ENCODE measurements at places on chromosomes 2 and 18. TPM values are rescaled to one million over a fixed set of nuclear protein-coding genes. Genes with fewer than 3 reads are reported as not detected.

DNA sequence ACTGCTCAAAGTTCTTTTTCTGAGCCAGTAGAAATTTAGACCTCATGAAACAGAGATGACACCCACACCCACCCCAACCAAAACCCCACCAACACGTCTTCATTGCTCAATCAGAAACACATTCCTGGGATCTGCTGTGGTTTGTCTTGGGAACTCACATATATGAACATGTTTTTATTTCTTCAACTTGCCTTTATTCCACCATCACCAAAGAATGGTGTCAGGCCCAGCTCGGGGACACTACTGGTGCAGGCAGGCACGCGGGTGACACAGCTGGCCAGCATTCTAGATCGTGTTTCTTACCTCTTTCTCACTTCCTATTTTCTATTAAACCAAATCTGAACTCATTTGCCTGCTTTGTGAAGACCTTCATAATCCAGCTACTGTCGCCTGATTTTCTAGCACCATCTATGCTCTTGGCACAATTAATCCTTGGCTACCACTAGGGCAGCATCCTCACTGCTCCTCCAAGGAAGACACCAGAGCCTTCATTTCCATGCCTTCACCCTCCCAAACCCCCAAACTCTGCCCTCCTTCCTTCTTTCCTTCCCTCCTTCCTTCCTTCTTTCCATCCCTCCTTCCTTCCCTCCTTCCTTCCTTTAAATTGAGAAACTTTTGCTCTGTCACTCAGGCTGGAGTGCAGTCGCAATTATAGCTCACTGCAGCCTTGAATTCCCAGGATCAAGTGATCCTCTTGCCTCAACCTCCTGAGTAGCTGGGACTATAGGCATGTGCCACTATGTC, 157.1 kb downstream of the BCL2 start:
- peaks cover 76% of the 10 kb centered on the region for H3K4me1 ChIP-seq
- peak; percentile 51 for DNase-seq
- H3K27me3 ChIP-seq: no peaks in the 10 kb centered on the region
- H3K36me3 ChIP-seq: peaks cover 38% of the 10 kb centered on the region
- peak overlapping the region; percentile 73 for H3K4me3 ChIP-seq
- H3K27ac ChIP-seq: peak overlapping the region; percentile 95

- no peak for DNase-seq
- no peaks in the 10 kb centered on the region for H3K36me3 ChIP-seq
- no peak overlapping the region for H3K27ac ChIP-seq
- H3K27me3 ChIP-seq: no peaks in the 10 kb centered on the region
These were observed 339.0 kb upstream of the MEIS1 start for GRCh38 chr2:66095820-66096345.

DNA sequence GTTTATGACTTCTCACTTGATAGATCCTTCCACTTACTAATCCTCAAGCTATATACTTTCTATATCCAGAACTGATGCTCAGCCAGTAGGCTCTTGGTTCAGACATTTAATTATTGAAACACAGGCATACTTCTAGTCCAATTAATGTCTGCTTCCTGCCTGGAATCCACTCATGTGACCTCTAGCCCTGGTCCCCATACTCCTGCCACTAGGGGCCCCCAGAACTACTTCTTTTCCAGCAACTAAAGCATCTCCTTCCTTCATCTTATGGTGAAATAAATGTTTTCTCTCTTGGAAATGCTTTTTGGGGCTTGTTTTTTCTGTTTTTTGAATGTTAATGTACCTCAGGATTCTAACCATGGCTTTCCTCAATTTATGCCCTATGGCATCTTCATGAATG, 527.6 kb downstream of the SATB2 start:
- no peaks in the 10 kb centered on the region for H3K4me1 ChIP-seq
- no peaks in the 10 kb centered on the region for H3K27me3 ChIP-seq
- no peak overlapping the region for H3K4me3 ChIP-seq

- no peaks in the 10 kb centered on the region for H3K36me3 ChIP-seq
- no peaks in the 10 kb centered on the region for H3K4me1 ChIP-seq
- DNase-seq: no peak
- no peak overlapping the region for H3K4me3 ChIP-seq
- H3K27ac ChIP-seq: no peak overlapping the region
- peaks cover 2% of the 10 kb centered on the region for H3K27me3 ChIP-seq
These were observed 230.8 kb downstream of the CELF4 start for GRCh38 chr18:37334631-37335408.

DNA sequence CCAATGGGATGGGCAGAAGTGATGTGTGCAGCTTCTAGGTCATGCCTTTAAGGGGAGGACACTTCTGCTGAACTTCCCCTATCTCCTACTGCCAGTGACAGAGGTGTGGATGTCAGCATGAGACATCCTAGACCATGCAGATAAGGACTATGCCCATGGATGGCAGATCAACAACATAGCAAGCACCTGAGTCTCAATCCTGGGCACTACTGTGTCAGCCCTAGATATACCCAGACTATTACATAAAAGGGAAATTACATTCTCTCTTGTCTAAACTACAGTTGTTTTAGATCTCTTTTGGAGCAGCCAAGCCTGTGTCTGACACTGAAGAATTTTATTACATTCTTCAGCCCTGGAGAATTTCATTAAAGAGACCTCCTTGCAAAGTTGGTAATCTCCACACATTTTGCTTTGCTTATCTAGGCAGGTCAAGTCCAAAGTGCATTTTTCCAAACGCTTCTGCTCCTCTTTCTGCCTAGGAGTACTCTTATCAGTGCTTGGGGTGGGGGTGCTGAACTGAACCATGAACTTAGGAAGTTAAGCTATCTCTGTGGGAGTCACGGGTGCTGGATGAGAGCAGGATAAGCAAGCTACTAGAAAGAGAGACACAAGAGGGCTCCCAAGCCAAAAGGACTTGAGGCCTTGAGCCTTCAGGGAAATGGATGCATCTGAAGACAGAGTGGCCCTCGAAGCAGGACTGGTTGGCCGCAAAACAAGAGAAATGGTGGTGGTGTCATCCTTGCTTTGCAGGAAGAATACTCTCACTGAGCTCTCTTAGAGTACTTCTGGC, 95.2 kb upstream of the SPRED2 start:
- DNase-seq: no peak
- H3K27ac ChIP-seq: no peak overlapping the region
- H3K36me3 ChIP-seq: no peaks in the 10 kb centered on the region
- peaks cover 11% of the 10 kb centered on the region for H3K27me3 ChIP-seq
- H3K4me3 ChIP-seq: no peak overlapping the region

- H3K27me3 ChIP-seq: peaks cover 22% of the 10 kb centered on the region
- H3K27ac ChIP-seq: no peak overlapping the region
- H3K4me1 ChIP-seq: peaks cover 6% of the 10 kb centered on the region
- no peak for DNase-seq
- H3K36me3 ChIP-seq: no peaks in the 10 kb centered on the region
These were observed 19.2 kb upstream of the NCKAP1 start for GRCh38 chr2:183057333-183057985.

- no peak for DNase-seq
- H3K4me1 ChIP-seq: no peaks in the 10 kb centered on the region
- H3K27ac ChIP-seq: no peak overlapping the region
These were observed 311.6 kb downstream of the DSC3 start for GRCh38 chr18:30730915-30731314.

DNA sequence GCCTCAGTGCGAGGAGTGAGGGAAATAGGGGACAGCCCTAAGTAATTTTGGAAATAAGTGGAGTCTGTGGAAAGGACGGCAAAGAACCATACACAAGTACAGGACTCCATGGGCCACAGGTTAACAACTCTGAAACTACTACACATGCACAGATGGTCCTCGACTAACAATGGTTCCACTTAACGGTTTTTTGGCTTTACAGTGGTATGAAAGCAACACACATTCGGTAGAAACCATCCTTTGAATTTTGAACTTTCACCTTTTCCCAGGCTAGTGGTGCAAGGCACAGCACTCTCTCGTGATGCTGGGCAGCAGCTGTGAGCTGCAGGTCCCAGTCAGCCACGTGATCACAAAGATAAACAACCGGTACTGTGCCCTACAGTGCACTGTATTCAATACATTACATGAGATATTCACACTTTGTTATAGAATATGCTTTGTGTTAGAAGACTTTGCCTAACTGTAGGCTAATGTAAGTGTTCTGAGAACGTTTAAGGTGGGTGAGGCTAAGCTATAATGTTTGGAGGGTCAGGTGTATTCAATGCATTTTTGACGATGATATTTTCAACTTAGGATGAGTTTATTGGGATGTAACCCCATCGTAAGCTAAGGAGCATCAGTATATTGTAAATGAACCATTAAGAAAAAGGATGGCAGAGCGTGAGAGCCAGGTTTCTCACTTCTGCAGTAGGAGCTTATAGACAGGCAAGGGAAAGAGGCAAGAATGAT, 44.6 kb downstream of the TBC1D8 start:
- no peak overlapping the region for H3K27ac ChIP-seq
- peaks cover 2% of the 10 kb centered on the region for H3K36me3 ChIP-seq
- no peak for DNase-seq
- no peak overlapping the region for H3K4me3 ChIP-seq
- no peaks in the 10 kb centered on the region for H3K27me3 ChIP-seq

DNA sequence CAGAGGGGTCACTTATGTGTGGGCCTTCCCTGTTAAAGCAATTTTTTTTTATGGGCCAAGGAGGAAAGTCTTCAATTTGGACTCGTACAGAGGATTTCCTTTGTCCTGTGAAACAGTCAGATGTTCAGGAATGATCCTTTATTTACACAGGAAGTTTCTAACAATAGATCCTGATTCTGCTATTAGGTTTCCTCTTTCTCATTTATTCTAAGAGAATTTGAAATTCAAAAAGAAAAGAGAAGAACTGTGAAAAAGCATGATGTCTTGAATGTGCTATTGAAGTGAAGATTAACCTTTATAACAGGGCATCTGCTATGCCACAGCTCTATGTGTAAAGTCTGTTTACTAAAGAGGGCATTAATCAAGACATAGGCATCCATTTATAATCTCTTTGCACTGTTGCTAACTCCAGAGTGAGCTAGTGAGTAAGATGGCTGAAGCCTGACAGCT, 105.3 kb upstream of the FAM98A start:
- no peaks in the 10 kb centered on the region for H3K4me1 ChIP-seq
- no peak overlapping the region for H3K4me3 ChIP-seq
- H3K27me3 ChIP-seq: peaks cover 4% of the 10 kb centered on the region
- DNase-seq: no peak
- H3K36me3 ChIP-seq: no peaks in the 10 kb centered on the region

TMEM17 gene
- total RNA-seq: 0.25 TPM

DLGAP1 gene
- total RNA-seq: not detected

VAMP5 gene
- 21.4 TPM for total RNA-seq

POTEC gene
- total RNA-seq: not detected

All from activated CD4-positive, alpha-beta T cell treated with anti-CD3 and anti-CD28 coated beads for 36 hours (primary cell).